NT2/D1 (cell line): ENCODE measurements at places on chromosomes 12 and 14.

DNA sequence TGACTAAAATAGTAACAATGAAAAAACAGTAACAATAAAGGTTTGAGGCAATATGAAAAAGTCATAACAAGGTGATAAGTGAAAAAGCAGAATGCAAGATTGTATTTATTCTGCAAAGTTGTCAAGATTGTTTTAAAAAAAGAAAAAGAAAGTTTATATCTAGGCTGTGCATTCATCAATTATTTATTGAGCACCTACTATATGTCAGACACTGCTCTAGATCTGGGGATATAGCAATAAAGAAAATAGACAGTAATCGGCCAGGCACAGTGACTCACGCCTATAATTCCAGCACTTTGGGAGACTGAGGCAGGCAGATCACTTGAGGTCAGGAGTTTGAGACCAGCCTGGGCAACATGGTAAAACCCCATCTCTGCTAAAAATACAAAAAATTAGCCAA is 3.8 kb downstream of the PLA2G1B start:
- no peak for DNase-seq

- DNase-seq = no peak
Measured at GRCh38 chr12:70853326-70853725, 67.2 kb downstream of the PTPRR start.

DNA sequence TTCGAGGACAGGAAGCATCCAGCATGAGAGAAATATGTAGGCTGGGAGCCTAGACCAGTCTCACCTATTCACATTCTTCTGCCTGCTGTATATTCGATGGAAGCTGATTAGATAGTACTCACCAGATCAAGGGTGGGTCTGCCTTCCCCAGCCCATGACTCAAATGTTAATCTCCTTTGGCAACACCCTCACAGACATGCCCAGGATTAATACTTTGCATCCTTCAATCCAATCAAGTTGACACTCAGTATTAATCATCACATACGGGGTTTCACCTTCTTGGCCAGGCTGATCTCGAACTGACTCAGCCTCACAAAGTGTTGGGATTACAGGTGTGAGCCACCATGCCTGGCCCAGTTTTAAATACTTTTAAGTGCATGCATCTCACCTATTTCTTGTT is 30.5 kb upstream of the SLC10A1 start:
- no peak for DNase-seq

DNA sequence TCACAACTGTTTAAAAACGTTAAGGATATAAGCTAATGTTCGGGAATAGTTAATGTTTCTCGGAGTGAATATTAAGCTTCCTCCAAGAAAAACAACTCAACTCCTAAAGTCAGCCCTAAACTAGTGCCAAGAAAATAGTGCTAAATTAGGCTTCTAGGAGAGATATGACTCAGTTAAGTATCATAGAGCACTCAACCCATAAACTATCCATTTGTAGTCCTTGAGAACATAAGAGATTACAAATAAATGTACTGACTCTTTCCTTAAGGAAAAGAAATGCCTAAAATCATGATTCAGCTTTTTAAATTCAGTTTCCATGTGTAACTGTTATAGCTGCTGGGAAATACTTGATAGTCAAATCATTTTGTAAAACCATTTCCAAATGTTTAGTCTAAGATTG is 117.1 kb downstream of the HMGA2 start:
- DNase-seq = no peak

DNA sequence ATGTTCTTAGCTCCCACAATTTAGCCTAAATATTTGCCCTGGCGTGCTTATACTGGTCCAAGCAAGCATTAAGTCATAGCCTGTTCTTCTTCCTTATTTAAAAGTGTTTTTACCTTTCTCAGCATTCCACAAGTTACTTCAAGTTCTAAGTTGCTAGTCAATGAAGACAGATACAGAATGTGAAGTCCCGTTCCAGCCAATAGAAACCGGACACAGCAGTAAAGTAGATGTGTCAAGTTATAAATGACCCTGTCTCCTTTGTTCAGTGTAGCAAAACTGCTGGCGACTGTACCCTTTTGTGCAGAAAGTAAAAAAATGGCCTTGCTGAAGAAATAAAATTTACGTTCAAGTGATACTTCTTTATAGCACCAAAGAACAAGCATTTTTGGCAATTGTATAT is 3.9 kb downstream of the SNAPC1 start:
- DNase-seq = no peak

- DNase-seq = no peak
Measured at GRCh38 chr12:45509187-45509586, 220.3 kb upstream of the ARID2 start.

- DNase-seq = no peak
Measured at GRCh38 chr12:105733579-105733978, 403.1 kb downstream of the C12orf75 start.

GRCh38 chr14:37544407-37544806 is 50.6 kb downstream of the FOXA1 start:
- DNase-seq = no peak

DNA sequence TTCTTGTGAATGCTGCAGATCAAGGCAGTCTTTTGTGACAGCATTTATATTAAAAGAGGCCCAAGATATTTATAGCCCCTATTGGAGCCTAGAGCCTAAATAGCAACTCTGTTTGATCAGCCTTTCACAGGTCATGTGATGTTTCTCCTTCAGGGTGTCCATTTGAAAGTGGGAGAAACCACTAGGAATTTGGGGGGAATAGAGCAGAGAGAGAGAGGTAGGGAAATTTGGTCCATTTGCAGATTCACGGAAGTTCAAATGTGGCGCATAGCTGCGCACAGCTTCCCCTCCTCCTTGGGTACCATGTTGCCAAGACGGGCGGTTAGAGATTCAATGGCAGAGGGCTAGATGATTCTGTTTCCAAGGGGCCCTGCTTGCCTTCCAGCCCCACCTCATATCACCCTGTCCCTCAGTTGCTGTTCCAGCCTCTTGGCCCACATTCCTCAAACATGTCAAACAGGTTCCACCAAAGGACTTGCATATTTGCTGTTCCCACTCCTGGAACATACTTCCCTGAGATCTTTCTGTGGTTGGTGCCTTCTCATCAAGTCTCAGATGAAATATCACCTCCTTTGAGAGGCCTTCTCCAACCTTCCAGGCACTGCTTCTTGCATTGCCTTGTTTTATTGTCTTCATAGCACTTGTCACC is 220.8 kb downstream of the CHST11 start:
- no peak for DNase-seq

- no peak for DNase-seq
Measured at GRCh38 chr14:101973356-101973755, 9.0 kb downstream of the DYNC1H1 start.

DNA sequence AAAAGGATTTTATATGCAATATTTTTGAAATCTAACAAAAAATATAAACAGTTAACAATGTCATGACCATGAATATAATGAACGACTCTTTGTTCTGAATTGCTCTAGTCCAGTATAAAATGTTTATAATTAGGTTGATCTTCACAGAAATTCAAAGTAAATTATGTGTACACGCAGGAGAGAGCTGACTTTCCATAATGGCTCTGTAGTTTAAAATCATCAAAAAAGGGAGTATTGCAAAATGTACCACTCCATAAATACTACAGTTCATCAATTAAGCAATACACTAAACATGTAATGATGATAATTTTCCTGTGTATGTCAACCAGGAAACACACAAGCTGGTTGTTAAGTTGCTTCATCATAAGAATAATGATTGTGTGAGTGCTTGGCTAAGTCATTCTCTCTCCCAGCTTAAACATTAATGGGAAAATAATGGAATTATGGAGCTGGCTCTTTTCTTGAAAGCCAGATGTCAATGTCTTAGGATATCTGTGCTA is 189.5 kb upstream of the PLEKHG7 start:
- DNase-seq = no peak

DNA sequence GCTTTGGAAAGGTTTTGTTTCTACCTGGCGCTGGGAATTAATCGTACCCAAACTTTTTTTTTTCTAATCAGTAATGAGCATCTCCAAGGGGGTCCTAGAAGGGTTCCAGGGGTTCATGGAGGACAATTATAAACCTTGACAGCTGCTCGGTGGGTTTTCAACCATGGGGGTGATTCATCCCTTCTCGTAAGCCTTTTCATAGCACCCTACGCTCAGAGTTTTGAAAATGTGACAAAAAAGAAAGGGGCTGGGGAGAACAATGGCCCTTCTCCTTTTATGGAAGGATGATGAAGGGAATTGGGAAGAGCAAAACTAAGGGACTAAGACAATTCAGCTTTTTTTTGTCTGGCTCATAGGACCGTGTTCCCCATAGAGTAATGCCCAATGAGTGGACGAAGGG is 196.7 kb downstream of the ZFP36L1 start:
- DNase-seq = no peak

DNA sequence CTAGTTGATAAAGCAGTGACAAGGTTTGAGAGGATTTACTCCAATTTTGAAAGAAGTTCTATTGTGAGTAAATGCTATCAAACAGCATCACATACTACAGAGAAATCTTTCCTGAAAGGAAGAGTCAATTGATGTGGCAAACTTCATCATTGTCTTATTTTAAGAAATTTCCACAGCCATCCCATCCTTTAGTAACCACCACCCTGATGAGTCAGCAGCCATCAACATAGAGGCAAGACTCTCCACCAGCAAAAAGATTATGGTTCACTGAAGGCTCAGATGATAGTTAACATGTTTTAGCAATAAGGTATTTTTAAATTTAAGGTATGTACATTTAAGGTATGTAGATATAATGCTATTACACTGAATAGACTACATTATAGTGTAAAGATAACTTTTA is 122.1 kb upstream of the ARHGAP5 start:
- DNase-seq = no peak

DNA sequence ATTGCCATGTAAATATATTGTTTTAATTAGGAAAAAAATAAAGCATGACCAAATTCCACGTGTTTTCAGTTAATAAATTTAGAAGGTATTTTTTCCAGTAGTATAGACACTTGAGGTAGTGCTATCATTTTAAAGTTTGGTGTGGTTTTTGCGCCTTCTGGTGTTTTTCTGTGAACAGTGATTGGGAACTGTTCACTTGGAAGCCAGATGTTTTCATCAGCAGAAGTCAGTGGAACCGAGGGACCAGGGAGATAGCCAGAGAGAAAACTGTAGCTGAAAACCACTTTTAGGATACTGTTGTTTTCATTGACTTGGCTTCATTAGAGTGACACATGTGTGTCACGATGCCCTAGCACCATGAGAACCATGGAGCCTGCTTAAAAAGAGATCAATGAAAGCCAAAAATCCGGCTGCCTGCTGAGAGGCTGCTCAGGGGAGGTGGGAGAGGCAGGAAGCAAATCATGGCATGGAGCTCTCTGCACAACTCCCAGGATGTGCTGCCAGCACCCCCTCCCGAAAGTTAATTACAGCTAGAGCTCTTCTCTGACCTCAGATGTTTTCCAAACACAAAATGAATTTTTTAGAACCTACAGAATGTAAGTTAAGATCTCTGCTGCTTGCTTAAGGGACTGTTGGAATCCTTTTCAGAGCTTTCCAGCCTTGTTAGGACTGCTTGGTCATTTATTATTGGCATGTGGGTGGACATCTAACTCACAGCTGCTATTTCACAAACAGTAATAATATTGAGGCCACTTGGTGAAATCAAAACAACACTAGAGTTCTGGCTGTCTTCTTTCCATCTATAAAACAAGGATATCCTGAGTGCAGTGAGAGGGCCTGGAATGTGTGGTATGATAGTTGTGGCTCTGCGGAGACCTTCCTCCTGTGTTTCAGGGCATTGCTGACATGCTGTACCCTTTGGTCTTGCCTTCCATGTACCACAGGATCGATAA is 192.3 kb downstream of the ANO4 start:
- peak; percentile 39 for DNase-seq

GRCh38 chr14:101132051-101132571 is 228.6 kb upstream of the RTL1 start:
- no peak for DNase-seq

DNA sequence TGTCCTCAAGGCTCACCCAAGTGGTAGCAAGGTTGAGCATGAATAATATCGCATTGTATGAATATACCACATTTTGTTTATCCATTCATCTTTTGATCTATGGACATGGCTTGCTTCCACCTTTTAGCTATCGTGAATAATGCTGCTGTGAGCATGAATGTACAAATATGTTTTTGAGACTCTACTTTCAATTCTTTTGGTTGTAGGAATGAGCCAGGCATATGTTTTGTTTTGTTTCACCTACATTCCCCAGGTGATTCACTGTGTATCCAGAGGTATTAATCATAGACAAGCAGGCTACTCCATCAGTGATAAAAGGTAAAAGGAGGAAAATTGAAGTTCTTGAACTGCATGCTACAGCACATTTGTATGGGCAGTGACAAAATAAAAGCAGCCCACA is 35.8 kb downstream of the CDKL1 start:
- no peak for DNase-seq

- DNase-seq = no peak
Measured at GRCh38 chr14:101129521-101130167, 226.1 kb upstream of the RTL1 start.

- no peak for DNase-seq
Measured at GRCh38 chr12:103944964-103945363, 14.8 kb downstream of the HSP90B1 start.

DNA sequence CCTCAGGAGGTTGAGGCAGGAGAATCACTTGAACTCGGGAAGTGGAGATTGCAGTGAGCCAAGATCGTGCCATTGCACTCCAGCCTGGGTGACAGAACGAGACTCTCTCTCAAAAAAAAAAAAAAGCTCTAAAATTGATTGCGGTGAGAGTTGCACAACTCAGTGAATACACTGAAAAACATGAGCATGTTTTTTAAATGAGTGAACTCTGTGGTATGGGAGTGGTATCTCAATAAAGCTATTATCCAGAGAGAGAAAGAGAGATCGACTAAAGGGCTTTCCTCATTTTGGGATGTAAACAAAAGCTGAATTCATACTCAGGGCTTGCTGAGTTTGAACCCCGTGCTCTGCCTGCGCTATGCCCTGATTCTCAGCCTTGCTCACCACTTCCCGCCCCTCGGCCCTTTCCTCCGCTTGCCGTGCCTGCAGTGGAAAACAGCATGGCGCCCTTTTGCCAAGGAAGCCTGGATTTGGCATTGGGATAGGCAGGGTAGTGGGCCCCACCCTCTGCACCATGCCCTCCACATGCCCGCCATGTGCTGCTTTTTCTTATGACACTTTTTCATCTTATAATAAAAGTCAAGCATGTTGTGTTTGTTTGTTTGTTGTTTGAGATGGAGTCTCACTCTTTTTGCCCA is 102.5 kb downstream of the LGMN start:
- DNase-seq = no peak

- DNase-seq = no peak
Measured at GRCh38 chr12:114025935-114026334, 59.8 kb upstream of the RBM19 start.

DNA sequence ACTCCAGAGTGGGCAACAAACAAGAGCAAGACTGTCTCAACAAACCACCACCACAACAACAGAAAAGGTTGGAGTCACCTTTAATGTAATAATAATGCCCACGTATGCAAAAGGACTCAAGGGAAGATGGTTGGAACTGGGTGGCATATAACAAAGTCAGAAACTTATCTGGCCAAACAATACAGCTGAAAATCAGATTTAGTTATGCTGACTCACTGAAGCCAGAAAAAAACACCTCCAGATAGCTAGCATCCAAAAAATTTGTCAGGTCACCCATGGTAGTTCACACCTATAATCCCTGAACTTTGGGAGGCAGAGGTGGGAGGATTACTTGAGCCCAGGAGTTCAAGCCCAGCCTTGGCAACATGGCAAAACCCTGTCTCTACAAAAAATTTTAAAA is 24.4 kb downstream of the SLC11A2 start:
- DNase-seq = no peak

- DNase-seq = no peak
Measured at GRCh38 chr14:29805415-29806123, 122.1 kb downstream of the PRKD1 start.
